ENCODE measurements at places on chromosomes 3 and 15. TPM values are rescaled to one million over a fixed set of nuclear protein-coding genes. Genes with fewer than 3 reads are reported as not detected.

Gene RFT1
- polyA plus RNA-seq: 20.0 TPM

GRCh38 chr3:141321109-141321497, 47.2 kb upstream of the ZBTB38 start:
- H3K27me3 ChIP-seq: no peaks in the 10 kb centered on the region
- no peak overlapping the region for H3K27ac ChIP-seq
- DNase-seq: no peak
- H3K4me3 ChIP-seq: no peak overlapping the region
- peaks cover 30% of the 10 kb centered on the region for H3K4me1 ChIP-seq
- H3K36me3 ChIP-seq: no peaks in the 10 kb centered on the region

GRCh38 chr3:46649436-46649835, 37.1 kb downstream of the FAM240A start:
- no peaks in the 10 kb centered on the region for H3K27me3 ChIP-seq
- H3K36me3 ChIP-seq: no peaks in the 10 kb centered on the region
- H3K4me3 ChIP-seq: no peak overlapping the region

DNA sequence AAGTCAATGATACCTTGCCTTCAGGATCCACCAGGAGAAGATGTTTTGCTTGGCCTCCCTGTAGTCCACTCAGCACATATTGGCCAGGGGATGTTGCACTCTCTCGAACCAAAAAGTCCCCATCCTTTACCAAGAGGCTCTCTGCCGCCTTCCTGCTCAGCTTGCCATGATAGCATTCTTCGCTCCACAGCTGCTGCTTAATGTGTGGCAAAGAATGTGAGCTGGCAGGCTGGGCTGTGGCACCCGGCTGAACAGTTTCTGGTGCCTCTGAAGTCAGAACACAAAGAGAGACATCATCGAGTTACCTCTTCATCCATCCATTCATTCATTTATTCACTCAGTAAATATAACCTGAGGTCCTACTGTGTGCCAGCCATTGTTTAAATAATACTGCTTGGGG, 23.9 kb upstream of the CEP152 start:
- no peaks in the 10 kb centered on the region for H3K27me3 ChIP-seq
- no peak for DNase-seq
- H3K4me1 ChIP-seq: no peaks in the 10 kb centered on the region
- no peaks in the 10 kb centered on the region for H3K36me3 ChIP-seq

- H3K36me3 ChIP-seq: no peaks in the 10 kb centered on the region
- no peak overlapping the region for H3K27ac ChIP-seq
- no peaks in the 10 kb centered on the region for H3K27me3 ChIP-seq
- no peak overlapping the region for H3K4me3 ChIP-seq
- H3K4me1 ChIP-seq: no peaks in the 10 kb centered on the region
Observed at GRCh38 chr15:68364028-68364659, 67.8 kb downstream of the ITGA11 start.

All from large intestine (tissue), 12 donors.